ENCODE measurements at places on chromosomes 4 and X.

GRCh38 chr4:69748173-69748572 lies 12.2 kb downstream of the SULT1B1 start:
- DNase-seq: no peak

DNA sequence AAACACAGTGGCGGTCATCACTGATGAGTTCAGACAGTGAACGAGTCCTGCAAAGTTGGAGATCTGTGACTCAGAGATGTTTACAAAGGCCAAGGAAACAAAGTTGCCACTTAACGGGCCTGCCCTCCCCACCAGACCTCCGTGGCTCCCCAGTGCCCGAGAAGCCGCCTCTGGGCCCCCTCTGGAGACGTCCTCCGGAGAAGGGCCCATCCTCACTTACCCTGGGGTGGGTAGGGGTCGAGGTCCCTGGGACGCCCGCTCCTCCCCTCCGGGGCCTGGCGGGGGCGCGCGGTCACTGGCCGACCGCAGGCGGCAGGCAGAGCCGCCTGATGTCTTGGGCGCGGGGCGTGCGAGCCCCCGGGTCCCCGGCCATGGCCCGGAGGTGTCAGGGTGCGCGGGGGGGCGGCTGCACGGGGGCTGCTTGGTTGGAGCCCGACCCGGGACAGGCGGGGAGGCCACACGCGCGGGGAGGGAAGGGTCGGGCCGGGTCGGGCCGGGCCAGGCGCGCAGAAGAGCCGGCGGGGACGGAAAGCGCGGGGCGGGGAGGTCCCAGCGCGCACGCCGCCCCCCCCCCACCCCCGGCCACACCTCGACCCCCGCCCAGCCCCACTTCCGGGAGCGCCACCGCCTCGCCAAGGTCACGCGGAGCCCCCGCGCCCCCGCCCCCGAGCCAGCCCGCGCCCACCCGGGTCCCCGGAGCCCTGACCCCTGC lies 529 bp downstream of the DHRSX start:
- DNase-seq: peak; percentile 10

GRCh38 chrX:94288972-94289371 lies 615.0 kb downstream of the FAM133A start:
- DNase-seq: no peak

- no peak for DNase-seq
Observed at GRCh38 chrX:12911122-12911470, 4.7 kb downstream of the TLR8 start.

GRCh38 chr4:20617678-20618396 lies 82.4 kb upstream of the PACRGL start:
- DNase-seq: no peak

DNA sequence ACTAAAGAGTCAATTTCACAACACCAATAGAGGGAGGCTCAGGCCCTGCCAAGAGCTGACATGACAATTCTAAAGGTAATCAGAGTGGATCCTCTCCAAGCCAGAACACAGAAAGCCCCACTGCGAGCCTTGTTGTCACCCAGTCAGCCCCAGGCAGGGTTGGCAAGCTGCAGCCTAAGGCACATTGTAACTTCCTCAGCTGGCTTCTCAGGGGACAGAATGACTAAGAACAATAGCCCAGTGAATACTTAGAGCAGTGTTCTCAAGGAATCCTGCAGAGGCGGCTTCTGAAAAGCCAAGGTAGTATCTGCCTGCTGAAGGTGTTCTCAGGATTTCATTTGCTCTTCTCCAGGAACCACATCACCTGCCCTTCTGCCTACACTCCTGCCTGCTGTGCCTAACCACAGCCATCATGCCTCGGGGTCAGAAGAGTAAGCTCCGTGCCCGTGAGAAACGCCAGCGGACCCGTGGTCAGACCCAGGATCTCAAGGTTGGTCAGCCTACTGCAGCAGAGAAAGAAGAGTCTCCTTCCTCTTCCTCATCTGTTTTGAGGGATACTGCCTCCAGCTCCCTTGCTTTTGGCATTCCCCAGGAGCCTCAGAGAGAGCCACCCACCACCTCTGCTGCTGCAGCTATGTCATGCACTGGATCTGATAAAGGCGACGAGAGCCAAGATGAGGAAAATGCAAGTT lies at the start of gene MAGEB4:
Gene MAGEB4, plus strand, starts transcription at position 277 of the 692 bp plus-strand sequence. Its CDS starts 136 bp downstream, at position 413.
- no peak for DNase-seq

DNA sequence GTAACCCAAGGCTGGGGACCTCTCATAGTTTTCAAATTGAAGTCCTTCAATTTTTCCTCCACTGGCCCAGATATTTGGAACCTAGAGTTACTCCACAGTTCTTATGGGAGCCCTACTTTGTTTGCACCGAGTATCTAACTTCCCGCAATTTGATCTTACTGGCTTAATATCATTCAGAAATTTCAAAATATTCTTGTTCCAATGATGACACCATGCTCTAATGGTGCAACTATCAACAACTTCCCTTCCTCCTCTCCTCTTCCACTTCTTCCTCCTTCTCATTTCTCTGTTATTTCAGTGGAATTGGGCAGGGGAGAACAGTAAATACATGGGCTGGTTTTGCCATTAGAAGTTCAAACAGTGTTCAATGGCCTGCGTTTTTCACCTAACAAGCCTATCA lies 20.2 kb downstream of the PDCL2 start:
- no peak for DNase-seq

GRCh38 chr4:5988086-5988845 lies 30.0 kb downstream of the C4orf50 start:
- DNase-seq: no peak

DNA sequence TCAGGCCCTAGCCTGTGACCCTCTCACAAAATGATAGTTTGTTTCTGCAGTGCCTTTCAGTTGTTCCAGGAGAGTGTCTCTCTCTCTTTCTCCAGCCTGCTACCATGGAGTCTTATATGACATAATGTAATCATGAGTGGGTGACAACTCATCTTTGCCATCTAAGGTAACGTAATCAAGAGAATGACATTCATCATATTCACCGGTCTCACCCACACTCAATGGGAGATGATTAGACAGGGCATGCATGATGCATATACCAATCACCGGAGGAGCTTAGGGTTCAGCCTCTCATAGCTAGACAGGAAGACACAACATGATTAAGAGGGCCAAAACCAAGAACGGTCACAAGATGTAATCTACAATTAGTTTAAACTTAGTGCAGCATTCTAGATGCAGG lies 97.1 kb upstream of the FAM9B start:
- DNase-seq: no peak

DNA sequence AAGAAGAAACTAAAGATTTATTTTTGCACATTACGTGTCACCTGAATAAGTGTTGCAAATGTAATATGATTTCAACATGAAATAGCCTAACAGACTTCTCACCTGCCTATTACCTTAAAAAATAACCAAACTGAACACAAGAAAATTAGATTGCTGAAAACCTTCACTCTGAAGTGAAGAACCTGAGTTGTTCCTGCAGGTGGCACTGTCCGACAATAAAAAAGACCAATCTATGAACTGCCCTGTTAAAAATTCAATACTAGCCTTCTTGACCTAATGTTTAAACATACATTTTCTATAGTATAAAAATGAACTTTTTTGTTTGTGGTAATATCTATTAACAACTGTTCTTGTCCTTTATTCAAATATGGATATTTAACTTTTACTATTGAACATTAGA lies 69.2 kb upstream of the PNPLA4 start:
- DNase-seq: no peak

- DNase-seq: no peak
Observed at GRCh38 chrX:2516623-2517022, 15.8 kb upstream of the DHRSX start.

GRCh38 chrX:110992611-110993010 lies 103.4 kb upstream of the PAK3 start:
- peak; percentile 2 for DNase-seq

- no peak for DNase-seq
Observed at GRCh38 chrX:46374371-46374770, 170.8 kb downstream of the ZNF674 start.

- no peak for DNase-seq
Observed at GRCh38 chrX:33589316-33589715, 378.0 kb upstream of the DMD start.

- DNase-seq: no peak
Observed at GRCh38 chr4:183801457-183802165, 103.5 kb upstream of the STOX2 start.

GRCh38 chrX:72045552-72046277 lies 86.0 kb downstream of the RTL5 start:
- DNase-seq: no peak

DNA sequence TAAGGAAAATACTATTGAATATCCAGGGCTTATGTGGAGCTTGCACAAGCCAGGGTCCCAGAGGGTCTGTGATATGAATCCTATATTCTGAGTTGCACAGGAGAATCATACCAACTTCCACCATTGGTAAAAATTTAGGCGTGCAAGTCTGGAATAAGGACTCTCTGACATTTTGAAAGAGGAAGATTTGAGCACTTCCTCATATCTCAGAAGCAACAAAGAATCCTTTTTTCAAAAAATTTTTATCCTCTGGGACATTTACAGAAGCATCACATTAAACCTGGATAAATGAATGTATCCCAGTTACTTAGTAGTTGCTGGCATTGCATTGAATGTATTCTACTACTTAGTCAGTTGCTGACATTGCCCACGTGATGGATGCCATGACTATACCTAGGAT lies 24.2 kb upstream of the CAMK2D start:
- DNase-seq: no peak

- no peak for DNase-seq
Observed at GRCh38 chr4:99754756-99755155, 61.9 kb upstream of the DAPP1 start.

- no peak for DNase-seq
Observed at GRCh38 chr4:95693594-95693993, 144.8 kb upstream of the UNC5C start.

- DNase-seq: no peak
Observed at GRCh38 chrX:152817078-152817764, 13.3 kb downstream of the CETN2 start.

- no peak for DNase-seq
Observed at GRCh38 chr4:184427687-184428086, 46.7 kb downstream of the IRF2 start.

GRCh38 chr4:85607624-85608023 lies 132.7 kb downstream of the ARHGAP24 start:
- no peak for DNase-seq

Data from activated T-helper 9 cell treated with anti-CD3 and anti-CD28 coated beads, Interleukin-2, amount 50 U/mL, for 16 hours (primary cell).